IMR-90 (cell line): ENCODE measurements at places on chromosomes 16 and 17. TPM values are rescaled to one million over a fixed set of nuclear protein-coding genes. Genes with fewer than 3 reads are reported as not detected.

DNA sequence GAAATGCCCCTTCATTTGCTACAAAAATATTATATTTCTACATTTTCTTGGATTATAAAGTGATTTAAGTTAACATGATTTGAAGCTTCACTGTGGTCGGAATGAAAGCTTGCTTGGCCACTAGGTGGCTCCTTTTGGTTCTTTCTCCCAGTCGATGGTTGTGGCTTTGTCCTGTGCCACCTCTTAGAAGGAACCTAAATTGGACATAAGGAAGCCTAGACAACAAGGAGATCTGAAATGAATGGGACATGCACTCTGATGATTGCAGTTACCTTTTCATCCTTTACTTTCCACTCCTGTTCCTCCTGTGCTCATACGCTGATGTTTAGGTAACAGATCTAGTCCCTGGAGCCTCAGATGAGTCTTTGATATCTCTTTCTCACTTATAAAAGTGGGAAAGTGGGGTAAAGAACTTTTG lies 39.2 kb downstream of the FTO start:
- peak; percentile 18 for DNase-seq

- DNase-seq: peak; percentile 51
Measured at GRCh38 chr17:65743308-65743655, 181.8 kb upstream of the AXIN2 start.

Gene IQCK
- total RNA-seq: 4.2 and 5.4 TPM in 2 replicates

- peak; percentile 10 for DNase-seq
Measured at GRCh38 chr16:10405386-10405939, 19.6 kb downstream of the ATF7IP2 start.

Gene EME1
- total RNA-seq: 8.9 and 9.1 TPM in 2 replicates

Gene PDP2
- 12.5 and 16.8 TPM in 2 replicates for total RNA-seq

GRCh38 chr16:14958970-14959369 lies 15.9 kb upstream of the PDXDC1 start:
- DNase-seq: no peak

Gene TMEM170A
- 10.9 and 16.7 TPM in 2 replicates for total RNA-seq

Gene PRR15L
- total RNA-seq: not detected in 2 replicates

DNA sequence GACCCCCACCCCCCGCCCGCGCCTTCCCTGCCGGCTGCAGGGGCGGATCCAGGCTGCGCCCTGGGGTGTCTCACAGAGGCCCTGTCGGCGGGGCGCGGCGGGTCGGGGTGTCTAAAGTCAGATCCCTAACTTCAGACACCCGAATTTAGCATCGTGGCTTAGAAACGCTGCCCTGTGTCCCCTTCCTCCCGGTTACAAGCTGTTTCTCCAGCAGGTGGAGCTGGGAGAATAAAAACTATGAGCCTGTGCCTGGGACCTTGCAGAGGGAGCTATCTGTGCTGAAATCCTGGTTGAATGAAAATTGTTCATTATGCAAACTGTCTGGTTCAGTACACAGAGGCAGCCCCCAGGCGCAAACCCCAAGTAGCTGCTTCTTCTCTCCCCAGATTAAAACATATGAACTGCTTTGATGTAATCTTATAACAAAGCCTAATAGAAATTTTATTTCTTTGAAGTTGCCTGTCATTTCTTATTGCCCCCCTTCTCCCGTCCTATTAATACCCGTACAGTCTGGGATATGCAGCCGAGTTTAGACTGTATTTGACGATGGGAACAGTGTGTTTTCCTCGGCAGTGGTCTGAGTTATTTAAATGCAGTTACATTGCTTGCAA lies 79.0 kb downstream of the RPA1 start:
- peak; percentile 73 for DNase-seq

- no peak for DNase-seq
Measured at GRCh38 chr17:38400286-38400685, 28.0 kb upstream of the ARHGAP23 start.

DNA sequence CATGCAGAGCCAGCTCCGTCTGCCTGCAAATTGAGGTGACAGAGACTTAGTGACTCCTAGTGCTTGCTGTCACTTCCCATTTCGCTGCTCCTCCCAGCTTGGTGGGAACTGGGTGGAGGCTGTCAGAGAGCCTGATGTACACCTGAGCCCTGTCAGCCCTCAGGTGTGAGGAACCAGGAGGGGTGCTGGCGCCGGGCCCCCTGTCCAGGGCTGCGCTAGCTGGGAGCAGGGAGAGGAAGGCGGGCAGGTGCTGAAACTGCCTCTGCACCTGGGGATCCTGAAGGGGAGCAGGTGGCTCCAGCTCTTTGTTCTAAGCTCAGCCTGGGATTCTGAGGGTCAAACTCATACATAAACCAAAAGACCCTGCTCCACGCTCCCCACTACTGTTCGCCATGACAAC lies 10.8 kb upstream of the WSCD1 start:
- no peak for DNase-seq

DNA sequence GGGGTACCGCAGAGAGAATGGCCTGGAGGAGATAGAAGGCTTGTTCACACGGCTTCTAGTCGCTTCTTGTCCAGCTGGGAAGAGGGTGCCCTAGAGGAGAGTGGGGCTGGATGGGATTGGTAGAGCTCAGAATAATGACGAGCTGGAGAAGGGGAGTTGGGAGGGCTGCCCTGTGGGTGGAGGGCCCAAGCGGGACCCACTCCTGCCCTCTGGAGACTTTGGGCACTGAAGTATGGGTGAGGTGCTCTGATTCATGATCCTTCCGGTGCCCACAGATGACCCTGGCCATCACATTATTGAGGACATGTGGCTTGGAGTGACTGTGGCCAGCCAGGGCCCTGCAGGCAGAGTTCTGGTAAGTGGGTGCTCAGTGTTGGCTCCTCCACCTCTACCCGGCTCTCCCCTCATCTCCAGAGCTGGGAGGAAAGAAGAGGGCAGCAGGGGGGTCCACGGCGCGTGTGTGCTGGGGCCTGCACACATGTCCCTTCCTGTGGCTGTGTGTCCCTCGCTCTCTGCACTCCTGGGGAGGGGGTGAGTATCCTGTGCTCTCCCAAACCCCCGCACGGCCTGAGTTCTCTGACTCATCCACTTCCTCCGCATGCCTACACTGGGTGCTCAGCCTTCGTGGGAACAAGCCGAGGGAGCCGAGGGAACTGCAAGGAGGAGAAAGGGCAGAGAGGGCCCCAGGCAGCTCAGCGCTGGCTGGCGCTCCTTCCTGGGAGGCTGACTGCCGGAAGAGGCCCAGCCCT lies 8.5 kb downstream of the ITGA3 start:
- DNase-seq: peak; percentile 97

DNA sequence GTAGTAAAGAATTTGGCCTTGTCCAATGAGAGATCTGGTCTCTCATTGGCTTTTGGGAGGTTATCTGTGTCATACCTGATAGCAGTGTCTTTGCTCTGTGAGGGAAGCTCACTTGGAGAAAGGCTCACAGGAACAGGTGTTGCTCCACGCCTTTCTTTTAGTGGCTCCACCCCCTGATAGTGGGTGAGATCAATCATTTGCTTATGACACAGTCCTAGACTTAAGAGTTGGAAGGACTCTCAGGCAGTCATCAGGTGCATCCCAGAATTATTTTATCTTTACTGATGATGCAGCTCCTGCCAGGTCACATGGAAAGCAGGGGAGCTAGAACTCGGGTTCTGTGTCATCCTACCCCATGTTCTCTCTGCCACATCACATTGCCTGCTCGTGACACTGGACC lies 59.3 kb downstream of the CENPV start:
- no peak for DNase-seq

Gene TMEM114
- total RNA-seq: not detected in 2 replicates

DNA sequence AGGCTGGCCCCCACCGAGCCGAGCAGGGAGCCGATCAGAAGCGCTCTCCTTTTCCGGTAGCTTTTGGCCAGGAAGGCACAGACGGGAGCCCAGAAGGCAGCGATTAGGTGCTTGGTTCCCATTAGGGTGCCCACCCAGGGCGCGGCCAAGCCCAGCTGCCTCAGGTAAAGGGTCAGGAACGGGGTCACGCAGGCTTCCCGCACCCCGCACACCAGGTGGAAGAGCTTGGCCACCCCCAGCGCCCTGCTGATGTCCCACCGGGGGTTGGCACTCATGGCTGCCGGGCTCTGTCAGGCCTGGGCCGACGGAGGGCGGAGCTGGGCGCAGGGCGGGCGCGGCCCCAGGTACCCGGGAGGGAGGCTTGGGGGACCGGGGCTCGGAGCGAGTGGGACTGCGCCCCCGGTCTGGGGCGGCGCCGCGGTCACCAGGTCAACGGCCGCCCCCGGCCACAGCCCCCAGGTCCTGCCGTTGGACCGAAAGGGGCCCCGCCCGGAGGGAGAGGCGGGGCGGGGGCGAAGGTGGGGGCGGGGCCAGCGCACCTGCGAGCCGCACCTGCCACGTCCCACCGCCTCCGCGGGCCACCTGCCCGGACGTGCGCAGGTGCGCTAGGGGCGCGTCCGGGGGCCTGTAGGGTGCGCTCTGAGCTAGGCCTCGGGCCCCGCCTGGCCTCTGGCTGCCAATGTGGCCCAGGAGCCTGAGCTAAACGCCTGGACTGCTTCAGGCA lies at the start of gene MFSD6L:
Gene MFSD6L (minus strand): TSS at position 520 of the 724 bp plus-strand sequence. CDS start 245 bp downstream, at position 275.
- DNase-seq: no peak

DNA sequence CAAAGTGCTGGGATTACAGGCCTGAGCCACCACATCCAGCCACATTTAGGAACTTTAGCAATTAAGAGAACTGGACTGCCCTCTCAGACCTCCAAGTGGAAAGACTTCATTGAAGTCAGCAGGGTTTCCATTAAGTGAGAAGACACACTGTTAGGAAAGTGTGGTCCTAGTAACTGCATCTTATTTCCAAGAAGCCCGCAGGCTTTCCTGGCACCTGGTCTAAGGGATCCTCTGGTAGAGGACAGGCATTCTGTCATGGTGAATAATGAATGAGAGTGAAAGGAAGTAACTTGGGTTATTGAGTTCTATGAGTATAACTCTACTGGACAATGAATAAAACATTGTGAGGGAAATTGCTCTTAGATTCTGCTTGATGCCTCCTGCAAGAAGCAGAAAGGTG lies 14.1 kb downstream of the C17orf75 start:
- DNase-seq: no peak

DNA sequence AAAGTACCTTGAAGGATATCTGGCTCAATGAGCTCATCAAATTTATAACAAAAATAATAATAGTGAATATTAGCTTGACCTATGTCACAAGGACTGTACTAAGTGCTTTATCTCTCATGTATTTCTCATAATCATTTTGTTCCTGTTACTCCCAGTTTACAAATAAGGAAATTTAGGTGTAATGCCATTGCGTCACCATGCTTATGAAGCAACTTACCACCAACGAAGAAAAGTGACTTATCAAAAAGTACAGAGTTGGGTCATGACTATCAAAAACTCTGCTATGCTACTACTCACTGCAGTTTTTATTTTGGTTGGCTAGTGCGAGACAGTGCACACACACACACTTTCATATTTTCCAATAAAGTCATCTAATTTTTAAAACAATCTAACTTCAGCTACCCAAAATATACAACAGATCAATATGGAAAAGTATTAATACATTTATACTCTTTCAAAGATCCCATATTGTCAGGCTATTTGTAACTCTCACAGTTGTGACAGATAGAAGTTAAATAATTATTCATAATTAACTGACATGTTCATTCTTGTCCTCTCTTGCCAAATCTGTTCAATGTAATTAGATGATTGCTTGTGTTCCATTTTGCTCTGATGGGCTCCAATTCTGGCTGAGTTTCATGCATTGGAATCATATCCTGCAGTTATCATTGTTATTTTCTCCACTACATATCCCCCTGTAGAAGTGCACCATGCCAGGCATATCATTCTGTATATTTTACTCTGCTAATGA lies 119.4 kb downstream of the KCNJ2 start:
- DNase-seq: no peak

DNA sequence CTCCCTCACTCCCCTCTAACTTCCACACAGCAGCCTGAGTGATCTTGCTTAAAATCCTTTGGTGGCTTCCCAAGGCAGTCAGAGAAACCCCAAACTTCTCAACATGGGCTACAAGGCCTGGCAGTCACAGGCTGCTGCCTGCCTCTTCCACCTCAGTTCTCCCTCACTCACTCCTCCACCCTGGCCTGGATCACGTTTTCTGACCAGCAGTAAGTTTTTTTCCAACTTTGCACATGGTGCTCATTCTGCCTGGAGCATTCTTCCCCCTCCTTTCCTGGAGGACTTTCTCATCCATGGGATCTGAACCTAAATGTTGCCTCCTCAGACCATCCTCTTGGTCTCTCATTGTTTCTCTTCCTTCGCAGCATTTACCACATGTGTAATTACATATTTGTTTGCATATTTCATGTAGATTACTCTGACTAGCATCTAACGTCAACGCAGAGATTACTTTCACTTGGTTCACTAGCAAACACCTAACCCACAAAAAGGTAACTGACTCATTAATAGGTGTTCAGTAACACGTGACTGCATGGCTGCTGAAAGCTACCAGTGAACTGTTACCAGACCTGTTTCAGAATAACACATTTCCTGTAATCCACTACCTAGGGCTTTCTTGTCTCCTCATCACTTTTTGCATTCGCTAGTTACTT lies 17.1 kb downstream of the GNA13 start:
- DNase-seq: no peak

- DNase-seq: no peak
Measured at GRCh38 chr17:15414532-15415306, 52.7 kb downstream of the CDRT4 start.

Gene SLC35G6
- not detected in 2 replicates for total RNA-seq

Gene SMPD3
- total RNA-seq: not detected in 2 replicates

Gene CACNG1
- total RNA-seq: not detected in 2 replicates

DNA sequence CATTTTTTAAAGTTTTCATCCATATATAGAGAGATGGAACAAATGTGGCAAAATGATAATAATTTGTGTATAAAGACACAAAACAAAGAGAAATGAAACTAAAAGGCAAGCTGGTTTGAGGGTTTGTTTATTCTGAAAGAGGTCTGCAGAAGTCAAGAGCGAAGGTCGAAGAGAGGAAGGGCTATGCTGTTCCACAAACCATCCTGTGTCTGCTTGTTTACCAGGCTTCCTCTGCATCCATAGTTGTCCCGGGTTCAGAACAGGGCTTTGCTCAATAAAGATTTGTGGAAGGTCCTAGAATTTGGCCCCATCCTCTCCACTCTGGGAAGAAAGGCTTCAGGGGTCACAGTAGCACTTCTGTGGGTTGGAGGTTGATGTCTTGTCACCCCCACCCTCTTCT lies 2.4 kb upstream of the MARVELD3 start:
- no peak for DNase-seq

GRCh38 chr17:1627182-1627981 lies 1.3 kb downstream of the SLC43A2 start:
- no peak for DNase-seq

DNA sequence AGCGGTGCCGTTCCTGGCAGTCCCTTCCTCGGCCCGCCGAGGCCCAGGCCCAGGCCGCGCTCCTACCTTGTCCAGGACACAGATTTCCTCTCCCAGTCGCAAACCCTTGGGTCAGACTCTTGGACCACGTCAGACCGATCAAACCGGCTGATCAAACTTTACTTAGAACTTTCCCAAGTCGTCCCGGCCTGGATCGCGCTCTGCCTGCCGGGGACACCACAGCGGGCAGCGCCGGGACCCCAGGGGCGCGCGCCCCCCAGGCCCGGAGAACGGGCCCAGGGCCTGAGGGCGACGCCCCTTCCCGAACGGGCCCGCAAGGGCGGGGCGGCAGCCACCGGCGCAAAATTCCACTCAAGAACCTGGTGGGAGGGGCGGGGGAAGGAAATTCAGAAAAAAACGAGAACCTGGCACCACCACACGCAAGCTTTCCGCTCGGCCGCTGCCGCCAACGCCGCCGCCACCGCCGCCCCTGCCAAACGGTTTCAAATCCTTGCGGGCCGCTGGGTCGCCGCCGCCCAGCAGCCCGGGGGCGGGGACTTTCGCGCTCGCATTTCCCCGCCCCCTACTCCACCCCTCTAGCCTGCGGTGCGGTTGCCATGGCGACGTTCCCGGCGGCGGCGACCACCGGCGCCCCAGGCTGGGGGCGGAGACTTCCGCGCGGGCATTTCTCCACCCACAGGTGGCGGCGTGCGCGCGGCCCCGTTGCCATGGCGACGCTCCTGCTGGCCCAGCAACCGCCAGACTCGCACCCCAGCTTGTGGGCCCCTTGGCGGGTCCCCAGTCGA lies at the start of gene CEP112:
Gene CEP112 (minus strand): TSS at position 541 of the 785 bp plus-strand sequence.
- DNase-seq: peak; percentile 53
